Effector memory CD4-positive, alpha-beta T cell (primary cell): ENCODE measurements at places on chromosomes 13 and 19.

GRCh38 chr13:81001828-81002385 is 661.0 kb upstream of the SPRY2 start:
- no peaks in the 10 kb centered on the region for H3K36me3 ChIP-seq
- H3K4me1 ChIP-seq: no peaks in the 10 kb centered on the region
- no peaks in the 10 kb centered on the region for H3K27me3 ChIP-seq
- no peak for DNase-seq
- H3K4me3 ChIP-seq: no peak overlapping the region

DNA sequence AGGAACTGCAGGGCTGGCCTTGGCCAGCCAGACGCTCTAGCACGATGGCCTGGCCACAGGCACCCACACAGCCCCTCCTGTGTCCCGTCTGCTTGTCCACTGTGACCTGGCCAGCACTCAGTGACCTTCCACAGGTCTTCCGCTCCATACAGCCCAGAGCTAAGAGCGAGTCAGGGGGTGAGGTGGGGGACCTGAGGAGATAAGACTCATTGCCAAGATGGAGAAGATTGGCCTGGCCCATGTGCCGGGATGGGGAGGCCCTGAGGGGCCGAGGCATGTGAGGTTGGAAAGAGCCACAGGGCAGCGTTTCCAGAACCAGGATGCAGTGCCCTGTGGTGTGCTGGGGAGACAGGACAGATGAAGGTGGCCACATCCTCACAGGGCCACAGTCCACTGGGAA is 10.2 kb upstream of the SLC7A9 start:
- H3K4me3 ChIP-seq: no peak overlapping the region
- H3K27ac ChIP-seq: no peak overlapping the region
- no peak for DNase-seq

DNA sequence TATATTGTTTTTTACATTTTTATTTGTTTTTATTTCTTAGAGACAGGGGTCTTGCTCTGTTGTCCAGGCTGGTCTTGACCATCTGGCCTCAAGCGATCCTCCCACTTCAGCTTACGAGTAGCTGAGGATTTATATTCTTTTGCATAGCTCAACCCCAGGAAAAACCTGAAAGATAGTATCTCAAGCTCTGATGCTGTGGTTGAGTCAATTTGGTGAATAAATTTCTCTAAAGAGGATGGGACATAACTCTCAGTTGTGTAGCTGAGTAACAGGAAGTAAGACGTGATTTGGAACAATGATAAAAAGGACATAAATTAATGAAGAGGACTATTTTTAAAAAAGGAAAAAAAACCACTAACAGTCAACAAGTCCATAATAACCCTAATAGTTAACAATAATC is 79.8 kb upstream of the TNFSF11 start:
- peaks cover 11% of the 10 kb centered on the region for H3K4me1 ChIP-seq
- DNase-seq: no peak
- H3K4me3 ChIP-seq: no peak overlapping the region
- no peak overlapping the region for H3K27ac ChIP-seq

DNA sequence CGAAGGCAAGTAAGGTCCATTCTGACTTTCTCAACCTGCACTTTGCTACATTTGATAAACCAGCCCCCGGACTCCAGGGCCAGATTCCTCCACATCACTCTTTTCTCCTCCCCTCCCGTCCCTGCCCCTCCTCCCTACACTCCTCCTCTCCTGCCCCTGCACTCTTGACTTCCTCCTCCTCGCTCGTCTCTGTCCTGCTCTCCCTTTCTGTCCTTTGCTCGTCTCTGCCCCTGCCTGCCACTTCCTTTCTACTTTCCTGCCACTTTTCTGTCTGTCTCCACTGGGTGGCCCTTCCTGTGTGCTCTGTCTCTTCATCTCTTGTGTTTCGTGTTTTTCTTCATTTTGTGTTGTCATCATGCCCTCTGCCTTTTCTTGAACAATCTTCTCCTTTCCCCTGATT is 7.0 kb downstream of the U2AF2 start:
- no peaks in the 10 kb centered on the region for H3K27me3 ChIP-seq
- no peak overlapping the region for H3K27ac ChIP-seq
- no peak for DNase-seq
- peaks cover 31% of the 10 kb centered on the region for H3K4me1 ChIP-seq

DNA sequence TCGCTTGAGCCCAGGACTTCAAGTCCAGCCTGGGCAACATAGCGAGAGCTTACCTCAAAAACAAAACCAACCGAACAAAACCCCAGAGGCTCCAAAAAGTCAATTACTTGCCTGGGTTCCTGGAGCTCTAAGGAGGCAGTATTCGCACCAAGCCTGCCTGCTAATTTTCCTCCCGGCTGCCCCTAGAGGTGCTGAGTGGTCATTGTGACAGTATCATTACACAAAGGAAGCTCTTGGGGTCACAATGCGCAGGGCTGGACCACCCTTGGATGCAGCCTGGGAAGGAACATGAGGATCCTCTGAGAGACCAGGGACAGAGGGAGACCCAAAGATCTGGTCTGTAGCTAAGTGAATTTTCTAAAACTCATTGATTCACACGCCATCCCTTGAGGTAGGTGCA is 8.5 kb upstream of the PEX11G start:
- no peaks in the 10 kb centered on the region for H3K36me3 ChIP-seq
- peaks cover 6% of the 10 kb centered on the region for H3K4me1 ChIP-seq
- peaks cover 6% of the 10 kb centered on the region for H3K27me3 ChIP-seq
- H3K27ac ChIP-seq: no peak overlapping the region
- no peak for DNase-seq
- no peak overlapping the region for H3K4me3 ChIP-seq

DNA sequence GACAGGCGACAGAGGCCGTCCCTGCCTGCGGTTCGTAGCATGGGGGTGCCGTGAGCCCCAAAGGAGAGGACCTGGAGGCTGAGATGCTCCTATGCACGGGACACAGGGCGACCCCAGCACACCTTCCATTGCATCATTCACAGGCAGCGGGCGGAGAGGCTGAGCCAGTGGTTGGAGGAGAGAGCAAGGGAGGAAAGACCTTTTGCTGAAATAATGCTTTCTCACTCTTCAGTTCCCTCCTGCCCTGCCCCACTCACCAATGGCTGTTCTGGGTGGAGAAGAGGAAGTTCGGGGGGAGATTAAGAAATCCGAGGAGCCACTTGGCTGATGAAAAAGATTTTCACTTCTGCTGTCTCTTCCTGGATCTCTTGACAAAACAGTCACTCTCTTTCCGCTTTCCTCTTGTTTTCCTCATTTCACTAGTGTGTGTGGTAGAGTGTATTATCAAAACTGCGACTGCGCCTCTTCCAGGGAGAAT is at the start of gene NLRP12:
Gene NLRP12, minus strand, starts transcription at position 181 of the 478 bp plus-strand sequence. Its CDS starts 140 bp downstream, at position 41.
- no peak within 1 kb of the TSS for H3K4me3 ChIP-seq
- no peaks in the 10 kb centered on the region for H3K27me3 ChIP-seq
- DNase-seq: no peak
- H3K36me3 ChIP-seq: no peaks in the 10 kb centered on the region

DNA sequence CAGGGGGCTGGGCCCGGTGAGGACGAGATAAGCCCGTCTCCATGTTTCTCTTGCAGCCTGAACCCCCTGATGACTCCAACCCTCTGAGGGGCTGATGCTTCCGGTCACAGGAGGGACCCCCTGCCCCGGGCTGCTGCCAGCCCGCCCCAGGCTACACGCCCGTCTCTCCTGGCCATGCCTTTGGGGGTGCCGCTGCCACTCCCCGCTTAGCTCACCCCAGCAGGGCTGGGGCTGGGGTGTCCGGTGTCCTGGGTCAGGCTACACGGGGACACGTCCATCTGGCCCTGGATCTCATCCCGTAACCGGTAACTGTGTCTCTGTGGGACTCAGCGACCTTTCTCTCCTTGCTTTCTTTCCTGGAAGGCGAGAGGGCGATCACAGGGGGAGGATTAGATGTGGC is 40.8 kb downstream of the GADD45B start:
- H3K27ac ChIP-seq: no peak overlapping the region
- H3K4me3 ChIP-seq: no peak overlapping the region
- H3K4me1 ChIP-seq: peaks cover 9% of the 10 kb centered on the region
- no peak for DNase-seq

DNA sequence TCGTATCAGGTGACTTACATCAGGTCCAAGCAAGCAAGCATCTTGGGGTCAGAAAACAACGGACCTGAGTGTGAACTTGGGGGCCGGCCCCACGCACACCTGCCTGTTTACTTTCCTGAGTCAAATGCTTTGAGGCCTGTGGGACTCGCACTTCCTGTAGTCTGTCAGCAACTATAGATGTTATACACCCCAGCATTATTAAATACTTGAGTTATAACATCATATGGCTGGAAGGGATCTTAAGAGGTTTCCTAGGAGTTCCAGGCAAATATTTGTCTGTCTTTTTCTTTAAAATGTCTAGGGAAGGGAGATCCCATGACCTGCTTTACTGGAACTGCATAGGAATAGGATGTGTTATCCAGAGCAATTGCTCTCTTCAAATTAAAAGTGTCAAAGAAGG is 280.6 kb downstream of the SHISA2 start:
- no peaks in the 10 kb centered on the region for H3K4me1 ChIP-seq
- H3K27ac ChIP-seq: no peak overlapping the region
- no peaks in the 10 kb centered on the region for H3K36me3 ChIP-seq
- DNase-seq: no peak
- no peaks in the 10 kb centered on the region for H3K27me3 ChIP-seq
- H3K4me3 ChIP-seq: no peak overlapping the region

DNA sequence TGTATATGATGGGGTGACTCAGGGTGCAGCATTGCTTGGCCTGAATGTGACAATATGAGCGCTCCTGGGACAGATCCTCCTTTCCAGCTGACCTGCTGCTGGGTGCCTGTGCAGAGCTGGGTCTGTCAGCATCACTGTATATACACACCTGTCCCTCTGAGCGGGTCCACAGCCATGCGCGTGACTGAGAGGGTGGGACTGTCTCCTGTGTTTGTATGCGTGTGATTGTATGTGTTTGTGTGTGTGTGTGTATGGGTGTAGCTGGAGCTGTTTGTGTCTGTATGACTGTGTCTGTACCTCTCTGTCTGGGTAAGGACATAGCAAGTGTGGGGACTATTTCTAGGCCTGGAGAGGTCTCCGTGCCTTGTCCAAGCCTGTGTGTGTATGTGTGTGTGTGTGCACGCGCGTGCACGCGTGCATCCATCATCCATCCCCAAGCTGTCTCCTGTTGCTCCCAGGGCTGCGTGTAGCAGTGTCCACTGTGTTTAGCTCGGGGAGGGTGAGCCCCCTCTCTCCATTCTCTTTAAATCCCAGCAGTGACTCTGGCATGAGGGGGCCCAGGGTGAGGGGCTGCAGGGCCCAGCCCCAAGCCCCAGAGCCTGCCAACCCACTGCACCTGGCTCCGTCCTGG is 8.3 kb downstream of the IGLON5 start:
- no peaks in the 10 kb centered on the region for H3K27me3 ChIP-seq
- no peak for DNase-seq
- no peak overlapping the region for H3K27ac ChIP-seq
- no peaks in the 10 kb centered on the region for H3K4me1 ChIP-seq
- no peaks in the 10 kb centered on the region for H3K36me3 ChIP-seq
- H3K4me3 ChIP-seq: no peak overlapping the region

DNA sequence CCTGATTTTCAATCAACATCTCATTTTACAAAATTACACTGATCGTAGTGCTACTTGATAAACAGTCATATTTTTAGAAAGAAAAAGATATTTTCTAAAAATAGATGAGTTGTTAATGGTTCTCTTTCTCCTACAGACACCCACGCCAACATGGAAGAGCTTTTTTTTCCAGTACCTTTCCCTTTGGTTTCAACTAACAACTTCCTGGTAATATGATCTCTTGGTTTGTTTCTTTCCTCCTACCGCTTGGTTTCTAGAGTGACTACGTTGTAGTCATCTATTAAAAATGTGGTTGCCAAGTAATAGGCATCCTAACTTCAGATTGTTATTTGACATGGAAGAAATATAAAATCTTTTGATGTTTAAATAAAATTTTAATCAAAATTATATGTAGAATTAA is 189.0 kb downstream of the LACC1 start:
- no peaks in the 10 kb centered on the region for H3K36me3 ChIP-seq
- H3K4me1 ChIP-seq: no peaks in the 10 kb centered on the region
- H3K4me3 ChIP-seq: no peak overlapping the region
- H3K27ac ChIP-seq: no peak overlapping the region

DNA sequence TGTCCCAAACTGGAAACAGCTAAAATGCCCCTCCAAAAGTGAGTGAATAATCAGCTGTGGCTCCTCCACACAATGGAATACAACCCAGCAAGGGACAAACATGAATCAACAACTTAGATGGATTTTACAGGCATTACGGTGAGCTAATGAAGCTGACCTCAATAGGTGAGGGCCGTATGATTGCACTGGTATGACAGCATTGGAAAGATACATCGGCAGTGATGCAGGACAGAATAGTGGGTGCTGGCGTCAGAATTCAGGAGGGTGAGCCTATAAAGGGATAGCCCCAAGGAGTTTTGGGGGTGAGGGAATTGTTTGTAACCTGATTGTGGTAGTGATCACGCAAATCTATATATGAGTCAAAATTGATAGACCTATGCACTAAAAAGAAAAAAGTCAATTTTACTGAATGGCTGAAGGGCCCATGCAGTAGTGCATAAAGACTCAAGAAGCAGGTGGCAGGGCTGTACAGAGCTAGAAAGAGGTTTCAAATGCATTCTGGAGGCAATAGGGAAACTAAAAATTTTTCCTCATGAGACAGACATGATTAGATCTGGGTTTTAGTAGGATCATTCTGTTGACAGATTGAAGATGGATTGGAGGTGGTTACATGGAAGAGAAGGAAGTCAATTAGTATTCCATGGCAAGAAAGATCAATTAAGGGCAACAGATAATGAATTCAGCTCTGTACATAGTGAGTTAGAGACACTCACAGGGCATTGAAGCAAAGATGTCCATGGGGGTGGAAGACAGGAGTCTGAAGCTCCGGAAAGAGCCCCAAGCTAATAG is 90.8 kb downstream of the IRS2 start:
- H3K27ac ChIP-seq: no peak overlapping the region
- H3K36me3 ChIP-seq: no peaks in the 10 kb centered on the region

DNA sequence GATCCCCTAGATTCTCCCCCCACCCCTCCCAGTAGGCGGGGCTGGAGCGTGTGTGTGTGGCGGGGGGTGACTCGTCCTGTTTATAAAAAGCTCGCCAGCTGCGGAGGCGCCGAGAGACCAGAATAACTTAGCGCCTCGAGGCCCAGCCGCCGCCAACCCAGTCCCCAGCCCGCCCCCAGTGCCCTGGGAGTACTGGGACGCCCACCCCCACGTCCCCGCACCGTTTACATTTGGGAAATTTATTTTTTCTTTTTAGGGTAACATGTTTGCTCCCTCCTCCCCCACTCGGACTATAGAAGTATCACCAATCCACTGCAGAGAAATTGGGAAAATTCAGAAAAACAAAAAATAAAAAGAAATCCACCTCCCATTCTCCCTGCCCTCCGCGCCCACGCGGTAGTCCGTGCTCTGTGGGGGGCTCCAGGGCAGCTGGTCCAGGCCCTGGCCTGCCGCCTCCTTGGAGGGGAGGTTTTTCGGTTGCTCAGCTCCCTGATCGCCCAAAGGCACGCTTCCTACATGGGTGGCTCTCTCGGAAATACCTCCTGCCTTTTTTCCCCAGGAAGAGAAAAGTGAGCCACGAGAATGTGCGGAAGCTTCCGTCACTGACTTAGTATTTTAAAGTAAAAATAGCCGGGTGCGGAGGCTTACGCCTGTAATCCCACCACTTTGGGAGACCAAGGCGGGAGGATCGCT is 1.5 kb upstream of the RAB3A start:
- no peaks in the 10 kb centered on the region for H3K27me3 ChIP-seq
- DNase-seq: peak; percentile 21
- peaks cover 18% of the 10 kb centered on the region for H3K4me1 ChIP-seq
- peak overlapping the region; percentile 63 for H3K27ac ChIP-seq
- H3K4me3 ChIP-seq: peak overlapping the region; percentile 56

- no peaks in the 10 kb centered on the region for H3K36me3 ChIP-seq
- no peak overlapping the region for H3K27ac ChIP-seq
- no peak for DNase-seq
- H3K4me1 ChIP-seq: no peaks in the 10 kb centered on the region
- H3K27me3 ChIP-seq: peaks cover 6% of the 10 kb centered on the region
Observed at GRCh38 chr19:11273989-11274388, 11.7 kb upstream of the DOCK6 start.

- H3K36me3 ChIP-seq: no peaks in the 10 kb centered on the region
- H3K27ac ChIP-seq: no peak overlapping the region
- H3K4me1 ChIP-seq: no peaks in the 10 kb centered on the region
Observed at GRCh38 chr13:33168321-33168960, 117.1 kb downstream of the STARD13 start.
